AG09309 (cell line): ENCODE measurements at places on chromosomes 13 and 19.

DNA sequence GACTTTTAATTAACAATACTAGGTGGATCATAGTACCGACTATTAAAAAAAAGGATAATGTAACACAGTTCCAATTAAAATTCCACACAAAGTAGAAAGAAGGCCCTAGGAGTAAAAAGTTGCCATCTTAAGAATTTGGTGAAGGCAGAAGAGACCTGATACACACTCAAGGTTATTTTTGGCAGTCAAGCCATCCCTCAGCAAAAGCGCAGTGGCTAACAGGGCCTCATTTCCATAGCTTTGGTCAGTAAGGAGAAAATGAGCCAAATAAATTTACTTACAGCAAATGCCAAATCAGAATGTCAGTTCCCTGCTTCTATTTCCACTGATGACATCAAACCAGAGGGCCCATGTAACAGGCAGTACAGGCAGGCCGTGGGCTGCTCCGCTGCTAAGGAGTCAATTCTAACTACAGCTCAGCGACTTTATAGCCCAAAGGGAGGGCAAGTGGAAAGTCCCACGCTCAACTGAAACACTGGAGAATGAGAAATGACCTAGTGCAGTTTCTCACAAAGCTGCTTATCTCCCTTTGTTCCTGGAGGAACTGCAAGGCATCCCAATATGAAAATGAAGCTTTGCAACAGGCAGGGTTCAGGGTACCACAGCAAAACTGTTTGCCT, 6.3 kb downstream of the ARGLU1 start:
- DNase-seq: no peak

DNA sequence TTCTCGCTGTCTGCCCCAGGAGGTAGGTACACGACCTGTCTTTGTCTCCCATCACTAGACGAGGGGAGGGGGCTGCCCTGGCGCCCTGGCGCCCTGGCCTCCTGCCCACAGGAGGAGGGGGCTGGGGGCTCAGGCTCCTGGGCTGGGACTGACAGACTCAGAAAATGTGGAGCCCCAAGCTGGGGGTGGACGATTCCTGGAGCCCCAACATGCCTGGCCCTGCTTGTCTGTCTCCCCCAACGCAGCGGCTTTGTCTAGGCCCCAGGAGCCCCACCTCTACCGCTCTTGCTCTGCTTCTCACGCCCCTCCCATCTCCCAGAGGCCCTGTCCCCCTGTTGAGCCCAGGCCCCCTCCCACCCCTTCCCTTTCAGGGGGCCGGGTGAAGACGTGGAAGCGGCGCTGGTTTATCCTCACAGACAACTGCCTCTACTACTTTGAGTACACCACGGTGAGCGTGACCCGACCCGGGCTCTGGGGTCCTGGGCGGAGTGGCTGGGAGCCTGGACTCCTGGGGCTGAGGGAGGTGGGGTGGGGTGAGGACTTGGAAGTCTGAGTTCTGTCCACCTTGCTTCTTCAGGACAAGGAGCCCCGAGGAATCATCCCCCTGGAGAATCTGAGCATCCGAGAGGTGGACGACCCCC, 8.6 kb downstream of the CYTH2 start:
- DNase-seq: no peak

GRCh38 chr13:99320693-99321481, 13.7 kb upstream of the GPR183 start:
- DNase-seq: peak; percentile 72

DNA sequence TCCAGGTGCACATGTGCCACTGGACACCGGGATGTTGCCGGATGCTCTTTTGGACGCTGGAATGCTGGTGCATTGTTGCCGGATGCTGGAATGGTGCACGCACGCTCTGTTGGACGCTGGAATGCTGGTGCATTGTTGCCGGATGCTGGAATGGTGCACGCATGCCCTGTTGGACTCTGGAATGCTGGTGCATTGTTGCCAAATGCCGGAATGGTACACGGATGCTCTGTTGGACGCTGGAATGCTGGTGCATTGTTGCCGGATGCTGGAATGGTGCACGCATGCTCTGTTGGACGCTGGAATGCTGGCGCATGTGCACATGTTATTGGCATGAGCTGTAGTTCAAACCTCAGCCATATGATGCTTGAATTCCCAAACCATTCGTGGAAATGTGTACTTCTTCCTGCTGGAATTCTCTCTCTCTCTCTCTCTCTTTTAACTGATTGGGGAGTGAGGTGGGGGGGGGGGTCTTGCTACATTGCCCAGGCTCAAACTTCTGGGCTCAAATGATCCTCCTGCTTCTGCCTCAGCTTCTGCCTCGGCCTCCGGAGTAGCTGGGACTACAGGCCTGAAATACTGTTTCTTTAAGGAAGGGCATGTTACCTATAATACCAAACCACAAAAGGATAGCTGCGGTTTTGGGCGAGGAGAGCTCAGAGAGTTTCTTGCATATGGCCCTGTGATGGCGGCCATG, 1.2 kb upstream of the MCF2L start:
- DNase-seq: no peak

DNA sequence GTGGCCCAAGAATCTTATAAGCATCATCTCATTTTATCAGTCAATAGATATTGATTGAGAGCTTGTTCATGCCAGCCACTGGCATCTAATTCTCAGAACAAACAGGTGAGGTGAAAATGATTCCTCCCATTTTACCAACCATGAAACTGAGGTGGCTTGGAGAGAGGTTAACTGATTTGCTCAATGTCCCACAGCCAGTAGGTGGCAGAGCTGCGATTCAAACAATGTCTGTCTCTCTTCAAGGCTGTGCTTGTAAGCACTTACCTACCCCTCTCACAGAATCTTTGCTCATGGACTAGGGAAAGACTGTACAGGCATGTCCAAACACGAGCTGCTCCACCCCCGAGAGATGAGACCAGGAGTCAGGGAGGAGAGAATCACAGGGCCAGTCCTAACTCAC, 21.5 kb upstream of the GSX1 start:
- DNase-seq: no peak
